ENCODE measurements at places on chromosomes 2 and 18. TPM values are rescaled to one million over a fixed set of nuclear protein-coding genes. Genes with fewer than 3 reads are reported as not detected.

The ALPP gene
- not detected for total RNA-seq

The GALNT5 gene
- total RNA-seq = not detected

The DPP10 gene
- 0.20 TPM for total RNA-seq

The B3GNT7 gene
- 2.7 TPM for total RNA-seq

The AMER3 gene
- not detected for total RNA-seq

The ANXA4 gene
- 78.7 TPM for total RNA-seq

The SLC16A14 gene
- 7.5 TPM for total RNA-seq

The KIAA2012 gene
- total RNA-seq = not detected

The SAG gene
- not detected for total RNA-seq

The COL3A1 gene
- total RNA-seq = 77.1 TPM

The INHA gene
- not detected for total RNA-seq

GRCh38 chr2:157220502-157220901 lies 37.0 kb upstream of the GALNT5 start:
- H3K4me3 ChIP-seq = no peak overlapping the region
- H3K4me1 ChIP-seq = no peaks in the 10 kb centered on the region
- no peak for DNase-seq

DNA sequence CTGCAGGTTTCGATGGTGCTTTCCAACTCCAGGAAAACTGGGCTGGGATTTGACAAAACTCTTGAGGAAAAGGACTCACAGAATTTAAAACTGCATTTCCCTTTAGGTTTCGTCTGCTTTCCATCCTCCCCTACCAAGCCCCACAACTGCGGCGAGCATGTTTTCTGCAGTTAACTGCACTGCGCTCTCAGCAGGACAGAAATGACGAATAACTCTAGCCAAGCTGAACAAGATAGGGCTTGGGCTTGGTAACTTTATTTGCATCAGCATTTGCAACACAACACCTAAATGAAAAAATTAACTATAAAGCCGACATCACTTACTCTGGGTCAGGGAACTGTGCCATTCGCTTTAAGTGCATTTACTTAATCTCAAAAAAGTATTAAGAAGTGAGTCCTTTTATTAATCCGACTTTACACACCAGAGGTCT lies 669 bp upstream of the PIKFYVE start:
- H3K4me3 ChIP-seq = peak overlapping the region; percentile 80
- no peak for DNase-seq
- H3K27me3 ChIP-seq = no peaks in the 10 kb centered on the region
- peak overlapping the region; percentile 96 for H3K27ac ChIP-seq

DNA sequence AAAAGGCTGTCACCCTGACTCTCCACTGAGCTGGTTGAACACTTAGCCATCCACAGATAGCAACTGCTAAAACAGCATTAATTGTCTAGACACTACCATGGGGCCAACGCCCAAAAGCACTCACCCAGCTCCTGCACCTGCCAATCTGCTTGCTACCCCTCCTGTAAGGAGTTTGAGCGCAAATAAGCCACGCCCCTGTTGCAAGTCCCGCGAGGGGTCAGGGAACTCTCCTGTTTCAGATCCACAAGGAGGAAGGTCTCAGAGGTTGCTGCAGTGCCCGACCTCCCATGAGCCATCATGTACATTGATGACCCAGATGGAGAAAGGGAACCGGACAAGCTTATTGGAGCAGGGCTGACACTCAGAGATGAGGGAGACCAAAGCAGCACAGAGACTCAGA lies 106.8 kb downstream of the ZNF516 start:
- no peak overlapping the region for H3K4me3 ChIP-seq
- H3K27ac ChIP-seq = peak overlapping the region; percentile 76
- H3K27me3 ChIP-seq = no peaks in the 10 kb centered on the region

DNA sequence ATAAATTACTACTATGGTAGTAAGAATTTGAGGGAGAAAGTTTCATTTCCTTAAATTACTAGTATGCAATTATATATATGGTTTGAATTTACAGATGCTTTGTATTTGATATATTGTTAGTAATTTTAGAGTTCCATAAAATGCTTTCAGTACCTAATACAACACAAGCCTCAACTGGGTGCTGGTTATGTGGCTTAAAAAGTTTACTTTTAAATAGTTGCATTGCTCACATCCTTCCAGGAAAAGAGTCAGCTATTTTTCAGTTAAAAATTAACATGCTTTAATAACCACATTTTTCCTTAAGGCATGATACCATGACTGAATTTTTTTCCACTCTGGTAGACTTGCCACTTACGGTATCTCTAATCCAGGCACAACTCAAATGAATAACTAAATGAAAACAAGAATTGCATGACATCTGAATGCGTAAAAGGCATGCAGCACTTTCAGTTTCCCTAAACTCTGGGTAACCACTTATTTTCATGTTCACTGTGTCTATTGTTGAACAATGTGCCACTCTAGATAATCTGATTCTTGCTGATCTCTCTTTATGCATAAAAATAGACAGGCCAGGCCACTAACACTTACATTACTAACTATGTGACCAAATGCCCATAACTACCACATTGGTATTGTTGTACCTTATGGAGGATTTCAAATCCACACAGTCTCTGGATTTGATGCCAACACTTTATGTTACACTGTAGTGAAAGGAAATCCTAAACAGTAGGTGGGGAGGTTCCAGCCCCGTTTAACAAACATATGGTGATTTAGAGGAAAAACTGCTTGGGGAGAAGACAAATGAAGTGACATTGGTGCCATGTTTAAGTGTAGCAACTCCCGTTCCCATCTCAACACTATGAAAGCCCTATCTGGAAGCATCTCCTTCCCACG lies 35.5 kb upstream of the SLC35F5 start:
- no peak for DNase-seq
- no peaks in the 10 kb centered on the region for H3K4me1 ChIP-seq
- H3K36me3 ChIP-seq = no peaks in the 10 kb centered on the region
- no peak overlapping the region for H3K4me3 ChIP-seq
- H3K27ac ChIP-seq = no peak overlapping the region

DNA sequence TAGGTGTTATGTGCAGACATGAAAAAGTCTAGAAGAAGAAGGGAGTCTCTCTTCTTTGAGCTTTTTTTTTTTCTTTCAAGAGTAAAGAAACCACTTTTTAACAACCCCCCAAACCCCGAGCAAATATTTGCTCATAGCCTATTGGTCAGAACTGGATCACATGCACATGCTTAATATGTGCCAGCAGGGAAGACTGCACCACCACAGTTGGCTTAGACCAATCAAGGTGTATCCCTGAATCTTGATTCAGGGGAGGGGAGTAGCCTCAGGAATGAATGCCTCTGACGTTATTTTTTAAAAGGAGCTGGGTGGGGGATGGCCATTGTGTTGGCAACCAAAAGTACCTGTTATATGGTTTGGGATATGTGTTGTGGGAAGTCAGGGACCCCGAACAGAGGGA lies 171.4 kb upstream of the NABP1 start:
- H3K4me3 ChIP-seq = no peak overlapping the region
- H3K36me3 ChIP-seq = no peaks in the 10 kb centered on the region
- no peak overlapping the region for H3K27ac ChIP-seq
- no peaks in the 10 kb centered on the region for H3K4me1 ChIP-seq

- H3K27ac ChIP-seq = no peak overlapping the region
- H3K4me1 ChIP-seq = no peaks in the 10 kb centered on the region
Observed at GRCh38 chr2:65660340-65660739, 227.9 kb upstream of the SPRED2 start.

DNA sequence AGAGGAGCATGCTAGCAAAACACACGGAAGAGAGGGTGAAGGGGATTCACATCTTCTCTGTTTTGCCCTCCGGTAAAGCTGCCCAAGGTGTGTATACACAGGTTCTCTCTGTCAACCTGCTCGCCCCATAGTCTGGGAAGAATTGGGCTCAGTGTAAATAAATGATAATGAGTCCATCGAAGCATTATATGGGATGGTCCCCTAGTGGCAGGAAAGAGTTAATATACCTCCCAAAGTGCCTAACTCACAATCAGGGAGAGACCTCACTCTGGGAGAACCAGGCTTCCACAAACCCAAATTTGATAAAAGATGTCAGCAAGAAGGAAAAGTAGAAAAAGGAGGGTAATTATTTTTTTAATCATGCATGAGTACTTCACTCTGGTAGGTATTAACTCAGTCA lies 262.2 kb upstream of the ZNF521 start:
- no peak overlapping the region for H3K27ac ChIP-seq
- no peaks in the 10 kb centered on the region for H3K27me3 ChIP-seq
- H3K4me1 ChIP-seq = no peaks in the 10 kb centered on the region
- DNase-seq = no peak

DNA sequence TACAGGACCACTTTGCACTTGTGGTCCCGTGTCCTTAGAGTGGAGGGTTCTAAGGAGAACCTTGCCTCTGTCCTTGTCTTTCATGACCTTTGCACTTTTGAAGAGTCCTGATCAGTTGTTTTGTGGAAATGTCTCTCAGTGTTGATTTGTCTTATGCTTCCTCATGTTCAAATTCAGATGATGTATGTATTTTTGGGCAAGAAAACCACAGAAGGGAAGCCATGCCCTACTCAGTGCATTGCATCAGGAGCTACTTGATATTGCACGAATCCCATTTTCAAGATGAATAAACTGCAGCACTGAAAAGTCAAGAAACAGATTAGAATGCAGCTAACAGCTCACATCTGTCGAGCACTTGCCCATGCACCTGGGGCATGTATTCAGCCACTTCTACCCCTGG lies 152.2 kb downstream of the INHBB start:
- no peaks in the 10 kb centered on the region for H3K36me3 ChIP-seq
- no peak for DNase-seq
- H3K27me3 ChIP-seq = no peaks in the 10 kb centered on the region
- no peak overlapping the region for H3K4me3 ChIP-seq
- no peak overlapping the region for H3K27ac ChIP-seq

- H3K27ac ChIP-seq = no peak overlapping the region
- no peak for DNase-seq
- H3K27me3 ChIP-seq = no peaks in the 10 kb centered on the region
- H3K4me1 ChIP-seq = no peaks in the 10 kb centered on the region
Observed at GRCh38 chr2:75541430-75541829, 19.3 kb downstream of the EVA1A start.

DNA sequence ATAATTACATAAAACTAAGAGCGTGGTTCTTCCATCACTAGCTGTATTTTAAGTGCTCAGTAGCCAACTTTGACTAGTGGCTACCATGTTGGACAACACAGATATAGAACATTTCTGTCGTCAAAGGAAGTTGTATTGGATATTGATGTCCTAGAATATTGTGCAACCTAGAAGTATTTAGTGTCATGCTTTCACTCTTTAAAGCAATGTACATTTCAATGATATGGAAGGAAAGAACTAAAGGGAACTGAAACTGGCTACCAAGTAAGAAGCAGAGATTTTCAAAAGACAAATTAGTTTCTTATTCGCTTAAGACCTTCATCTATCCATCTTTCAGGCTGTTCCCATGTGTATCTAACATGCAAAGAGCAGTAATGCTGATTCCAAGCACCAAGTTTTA lies 85.4 kb upstream of the EML6 start:
- no peak overlapping the region for H3K27ac ChIP-seq
- no peaks in the 10 kb centered on the region for H3K4me1 ChIP-seq
- no peak for DNase-seq
- H3K36me3 ChIP-seq = no peaks in the 10 kb centered on the region
- H3K4me3 ChIP-seq = no peak overlapping the region
- H3K27me3 ChIP-seq = no peaks in the 10 kb centered on the region

DNA sequence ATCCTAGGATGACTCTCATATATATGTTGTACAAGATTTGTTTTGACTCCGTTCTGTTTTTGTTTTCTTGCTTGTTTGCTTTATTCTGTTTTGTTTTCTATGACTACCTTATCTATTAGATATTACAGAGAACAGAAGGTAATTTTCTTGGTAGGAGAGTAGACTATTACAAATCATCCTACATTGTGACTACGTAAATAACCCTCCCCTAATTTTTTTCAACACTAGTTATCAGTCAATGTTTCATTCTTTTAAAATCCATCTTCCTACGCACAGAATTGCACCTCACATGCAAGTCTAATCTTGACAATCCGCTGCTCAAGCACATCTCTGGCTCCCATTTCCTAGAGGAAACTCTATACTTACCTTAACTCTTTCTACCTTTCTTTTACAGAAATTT lies 792.3 kb upstream of the PIK3C3 start:
- H3K36me3 ChIP-seq = no peaks in the 10 kb centered on the region
- DNase-seq = no peak
- H3K27me3 ChIP-seq = no peaks in the 10 kb centered on the region

- no peak overlapping the region for H3K4me3 ChIP-seq
- no peaks in the 10 kb centered on the region for H3K27me3 ChIP-seq
- H3K4me1 ChIP-seq = no peaks in the 10 kb centered on the region
- no peaks in the 10 kb centered on the region for H3K36me3 ChIP-seq
- H3K27ac ChIP-seq = no peak overlapping the region
- no peak for DNase-seq
Observed at GRCh38 chr2:130951018-130951417, 114.3 kb downstream of the ARHGEF4 start.

GRCh38 chr2:133265432-133265949 lies 302.8 kb downstream of the NCKAP5 start:
- H3K27ac ChIP-seq = no peak overlapping the region
- no peak for DNase-seq
- H3K27me3 ChIP-seq = peaks cover 11% of the 10 kb centered on the region
- H3K4me1 ChIP-seq = no peaks in the 10 kb centered on the region
- H3K36me3 ChIP-seq = no peaks in the 10 kb centered on the region
- peak overlapping the region; percentile 51 for H3K4me3 ChIP-seq

- no peak for DNase-seq
- no peaks in the 10 kb centered on the region for H3K36me3 ChIP-seq
- no peak overlapping the region for H3K27ac ChIP-seq
- no peaks in the 10 kb centered on the region for H3K4me1 ChIP-seq
- no peak overlapping the region for H3K4me3 ChIP-seq
Observed at GRCh38 chr18:55142410-55142809, 183.1 kb upstream of the CCDC68 start.

GRCh38 chr2:118645876-118646275 lies 201.6 kb downstream of the EN1 start:
- H3K27ac ChIP-seq = no peak overlapping the region
- DNase-seq = no peak
- no peaks in the 10 kb centered on the region for H3K36me3 ChIP-seq
- no peaks in the 10 kb centered on the region for H3K4me1 ChIP-seq
- H3K27me3 ChIP-seq = no peaks in the 10 kb centered on the region

- no peak overlapping the region for H3K4me3 ChIP-seq
- DNase-seq = no peak
- no peaks in the 10 kb centered on the region for H3K4me1 ChIP-seq
Observed at GRCh38 chr2:104385743-104386142, 468.2 kb upstream of the POU3F3 start.

DNA sequence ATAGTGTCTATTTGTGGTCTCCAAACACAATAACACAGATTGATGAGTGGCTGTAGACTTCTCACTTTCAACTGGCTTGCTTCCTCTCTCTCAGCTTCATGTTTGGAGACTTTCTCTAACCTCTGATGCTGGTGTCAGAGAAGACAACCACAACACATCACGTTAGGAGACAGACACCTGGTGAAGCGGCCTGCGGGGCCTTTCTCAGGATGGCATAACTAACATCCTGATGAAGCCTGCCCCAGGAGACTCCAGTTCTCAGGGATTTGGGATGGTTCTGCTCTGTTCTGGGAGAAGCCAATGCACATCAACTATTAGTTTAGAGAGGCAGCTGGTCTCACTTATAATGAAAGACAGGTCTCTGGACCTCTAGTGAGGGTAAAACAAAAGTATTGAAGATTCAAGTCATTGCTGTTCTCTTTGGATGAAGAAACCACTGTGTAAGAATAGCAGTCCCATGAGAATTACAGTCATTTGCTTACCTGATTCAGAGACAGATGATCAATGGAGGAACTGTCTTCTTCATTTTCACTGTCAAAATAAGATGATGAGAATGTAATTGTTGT lies 2.0 kb downstream of the IL1A start:
- no peak for DNase-seq
- no peaks in the 10 kb centered on the region for H3K27me3 ChIP-seq
- no peak overlapping the region for H3K27ac ChIP-seq
- no peaks in the 10 kb centered on the region for H3K4me1 ChIP-seq
- H3K4me3 ChIP-seq = no peak overlapping the region

Measured in tibial nerve (tissue), 4 donors.